ENCODE measurements at places on chromosomes 12 and 14.

DNA sequence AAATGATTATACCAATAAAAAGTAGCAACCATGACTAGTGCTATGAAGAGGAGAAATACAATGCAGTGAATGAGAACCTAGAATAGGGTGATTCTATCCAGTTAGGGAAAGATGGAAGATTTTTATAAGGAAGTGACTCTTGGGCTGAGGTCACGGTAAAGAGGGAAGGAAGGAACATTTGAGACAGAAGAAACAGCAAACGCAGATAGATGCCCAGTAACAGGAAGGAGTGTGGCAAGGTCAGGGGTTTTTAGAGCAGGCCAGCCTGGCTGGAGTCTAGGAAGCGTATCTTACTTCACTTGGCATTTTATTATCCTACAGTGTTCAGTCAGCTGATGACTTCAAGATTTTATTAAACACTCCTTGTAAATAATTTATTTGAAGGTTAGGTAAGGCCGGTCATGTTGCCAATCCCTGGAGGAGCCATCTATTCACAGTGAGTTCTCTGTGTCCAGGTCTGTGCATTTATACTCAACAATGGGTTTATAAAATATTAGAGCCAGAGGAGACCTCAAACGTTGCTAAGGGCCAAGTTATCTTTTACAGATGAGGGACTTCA is 170.6 kb downstream of the PRKCH start:
- DNase-seq = no peak

DNA sequence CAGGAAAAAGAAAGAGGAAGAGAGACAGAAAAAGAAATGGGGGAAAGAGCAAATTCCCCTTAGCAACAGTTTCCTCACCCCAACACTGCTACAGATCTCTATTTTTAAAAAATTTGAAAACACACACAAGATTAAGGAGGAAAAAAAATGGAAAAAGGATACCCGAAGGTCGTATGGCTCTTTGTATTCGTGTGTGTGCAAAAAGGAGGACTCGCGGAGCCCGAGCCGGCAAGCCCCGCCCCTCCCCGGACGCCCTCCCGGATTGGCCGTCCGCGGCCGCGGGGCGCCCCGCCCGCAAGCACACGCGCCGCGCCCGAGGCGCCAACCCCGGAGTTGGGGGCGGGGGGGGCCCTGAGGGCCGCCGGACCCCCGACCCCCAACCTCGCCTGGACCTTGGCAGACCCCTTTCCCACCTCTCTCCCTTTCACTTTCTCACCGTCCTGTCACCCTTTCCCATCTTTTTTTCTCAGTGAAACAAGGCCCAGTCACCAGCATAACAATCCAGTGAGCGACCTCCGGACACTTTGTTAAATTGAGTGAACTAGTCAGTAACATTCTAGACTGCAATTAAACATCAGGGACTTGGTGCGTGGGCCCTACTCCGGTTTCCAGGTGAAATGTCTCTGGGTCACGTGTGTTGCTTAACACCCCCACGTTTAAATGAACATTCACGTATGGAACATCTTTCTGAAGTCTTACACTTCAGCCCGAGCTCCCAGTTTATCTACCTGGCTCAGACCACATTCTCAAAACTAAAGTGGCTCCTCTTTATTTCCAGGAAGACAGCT is at the start of gene C14orf93:
C14orf93 (minus strand) TSS at position 205 of the 788 bp plus-strand sequence. CDS start 11,120 bp downstream, outside the sequence.
- DNase-seq = peak; percentile 59

DNA sequence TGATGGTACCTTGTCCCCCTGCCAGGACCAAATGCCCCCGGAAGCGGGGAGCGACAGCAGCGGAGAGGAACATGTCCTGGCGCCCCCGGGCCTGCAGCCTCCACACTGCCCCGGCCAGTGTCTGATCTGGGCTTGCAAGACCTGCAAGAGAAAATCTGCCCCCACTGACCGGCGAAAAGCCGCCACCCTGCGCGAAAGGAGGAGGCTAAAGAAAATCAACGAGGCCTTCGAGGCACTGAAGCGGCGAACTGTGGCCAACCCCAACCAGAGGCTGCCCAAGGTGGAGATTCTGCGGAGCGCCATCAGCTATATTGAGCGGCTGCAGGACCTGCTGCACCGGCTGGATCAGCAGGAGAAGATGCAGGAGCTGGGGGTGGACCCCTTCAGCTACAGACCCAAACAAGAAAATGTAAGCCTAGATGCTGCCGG is 410 bp downstream of the MYF6 start:
- no peak for DNase-seq

DNA sequence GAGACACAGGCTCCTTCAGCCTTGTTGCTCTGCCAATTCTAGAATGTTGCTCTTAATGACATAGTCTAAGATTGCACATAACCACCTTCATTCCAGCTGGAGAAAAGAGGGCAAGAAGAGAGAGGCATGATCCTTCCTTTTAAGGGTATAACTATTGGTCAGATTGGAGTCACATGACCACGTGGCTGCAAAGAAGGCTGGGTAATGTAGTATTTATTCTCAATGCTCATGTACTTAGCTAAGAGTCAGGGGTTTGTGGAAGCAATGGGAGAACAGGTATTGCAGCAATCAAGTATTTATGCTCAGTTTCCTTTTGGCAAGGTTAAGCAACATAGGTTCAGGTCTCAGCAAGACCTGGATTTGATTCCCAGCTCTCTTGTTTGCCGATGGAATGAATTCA is 298.8 kb upstream of the TBX3 start:
- DNase-seq = no peak

GRCh38 chr14:31190717-31191263 is 16.8 kb downstream of the HECTD1 start:
- no peak for DNase-seq

GRCh38 chr12:64064706-64065105 is 157.4 kb downstream of the KICS2 start:
- DNase-seq = no peak

All from GF-D8 (cell line).